ENCODE measurements at places on chromosomes 5 and 9. TPM values are rescaled to one million over a fixed set of nuclear protein-coding genes. Genes with fewer than 3 reads are reported as not detected.

GRCh38 chr9:126171641-126172040 lies 155.0 kb upstream of the MVB12B start:
- no peak for DNase-seq

DNA sequence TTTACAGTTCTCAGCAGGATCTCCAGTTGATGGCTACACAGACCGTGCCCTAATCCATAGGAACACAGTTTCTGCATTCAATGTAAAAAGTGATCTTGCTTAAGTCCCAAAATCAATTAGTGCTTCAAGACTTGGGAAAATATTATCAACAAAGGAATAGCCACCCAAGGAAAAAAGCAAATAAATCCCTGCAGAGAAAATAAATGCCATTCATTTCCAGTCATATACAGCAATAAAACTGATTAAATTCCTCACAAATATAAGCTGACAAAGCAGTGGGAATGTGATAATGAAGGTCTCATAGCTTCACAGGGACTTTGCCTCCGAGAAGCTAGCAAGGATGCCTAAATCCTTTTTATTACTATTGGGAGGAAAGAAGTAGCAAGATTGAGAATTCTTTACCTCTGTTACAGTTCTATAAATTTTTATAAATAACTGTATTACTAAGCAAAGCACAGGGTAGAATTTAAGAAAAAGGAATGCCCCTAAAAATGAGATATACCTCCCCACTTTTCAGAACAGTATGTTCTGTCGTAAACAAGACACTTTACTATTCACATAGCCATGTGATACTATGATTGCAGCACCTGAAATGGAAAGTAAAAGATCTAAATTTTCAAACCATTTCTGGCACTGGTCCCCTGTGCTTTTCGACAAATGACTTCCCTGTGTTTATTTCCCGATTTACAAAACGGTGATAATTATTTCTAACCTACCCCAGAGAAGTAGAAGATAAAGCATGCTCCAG lies 59.8 kb downstream of the ARSB start:
- DNase-seq, result no peak

Gene MYO10
- total RNA-seq, result 31.5 TPM

GRCh38 chr5:102036927-102037326 lies 259.2 kb downstream of the SLCO4C1 start:
- no peak for DNase-seq

Gene SLC1A3
- 1.3 TPM for total RNA-seq

DNA sequence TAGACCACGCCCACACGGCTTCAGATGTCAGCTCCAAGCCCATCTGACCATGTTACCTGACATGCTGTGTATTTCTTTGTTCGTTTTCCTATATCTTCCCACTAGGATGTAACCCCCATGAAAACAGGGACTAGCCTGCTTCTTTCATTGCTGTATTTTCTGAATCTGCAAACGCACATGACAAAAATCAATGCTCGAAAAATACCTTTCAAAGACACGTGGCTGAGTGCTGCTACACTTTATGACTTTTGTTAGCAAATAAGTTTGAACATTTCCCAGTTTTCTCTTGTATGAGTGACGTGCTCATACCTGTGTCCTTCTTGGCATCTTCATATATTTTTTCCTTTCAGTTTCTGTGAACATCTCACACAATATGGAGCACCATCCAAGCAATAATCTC lies 181.3 kb upstream of the IRX1 start:
- DNase-seq, result no peak

- DNase-seq, result no peak
These were observed 12.8 kb downstream of the EHMT1 start for GRCh38 chr9:137631345-137632229.

DNA sequence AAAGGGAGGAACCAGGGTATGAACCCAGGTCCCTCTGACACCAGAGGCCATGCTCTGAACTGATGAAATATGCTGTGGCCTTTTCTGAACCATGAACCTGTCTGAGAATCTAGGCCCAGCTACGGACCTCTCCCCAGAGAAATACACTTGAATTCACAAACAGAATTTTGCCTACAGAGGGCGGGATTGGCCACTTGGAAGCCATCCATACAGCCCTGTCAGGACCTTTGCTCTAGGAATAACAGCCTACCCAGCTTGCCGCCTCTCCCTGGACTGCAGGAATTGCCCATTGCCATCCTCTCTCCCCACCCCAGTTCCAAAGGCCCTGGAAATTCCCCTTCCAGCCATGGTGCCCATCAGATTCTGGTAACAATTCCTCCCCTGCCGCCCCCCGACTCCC lies 26.6 kb downstream of the MORN5 start:
- no peak for DNase-seq

- DNase-seq, result no peak
These were observed 140.5 kb downstream of the SV2C start for GRCh38 chr5:76223696-76224095.
